ENCODE measurements at places on chromosomes 3 and 15.

- DNase-seq, result no peak
These were observed 41.1 kb downstream of the MFSD1 start for GRCh38 chr3:158842976-158843375.

GRCh38 chr15:85316244-85316934, 64.0 kb upstream of the AKAP13 start:
- no peak for DNase-seq

- DNase-seq, result no peak
These were observed 10.3 kb downstream of the USF3 start for GRCh38 chr3:113685956-113686721.

GRCh38 chr3:159260049-159260662, 458.3 kb downstream of the MFSD1 start:
- peak; percentile 12 for DNase-seq

- DNase-seq, result no peak
These were observed 78.8 kb downstream of the BFSP2 start for GRCh38 chr3:133478624-133479023.

GRCh38 chr3:142489572-142490323, 41.9 kb upstream of the XRN1 start:
- DNase-seq, result no peak

DNA sequence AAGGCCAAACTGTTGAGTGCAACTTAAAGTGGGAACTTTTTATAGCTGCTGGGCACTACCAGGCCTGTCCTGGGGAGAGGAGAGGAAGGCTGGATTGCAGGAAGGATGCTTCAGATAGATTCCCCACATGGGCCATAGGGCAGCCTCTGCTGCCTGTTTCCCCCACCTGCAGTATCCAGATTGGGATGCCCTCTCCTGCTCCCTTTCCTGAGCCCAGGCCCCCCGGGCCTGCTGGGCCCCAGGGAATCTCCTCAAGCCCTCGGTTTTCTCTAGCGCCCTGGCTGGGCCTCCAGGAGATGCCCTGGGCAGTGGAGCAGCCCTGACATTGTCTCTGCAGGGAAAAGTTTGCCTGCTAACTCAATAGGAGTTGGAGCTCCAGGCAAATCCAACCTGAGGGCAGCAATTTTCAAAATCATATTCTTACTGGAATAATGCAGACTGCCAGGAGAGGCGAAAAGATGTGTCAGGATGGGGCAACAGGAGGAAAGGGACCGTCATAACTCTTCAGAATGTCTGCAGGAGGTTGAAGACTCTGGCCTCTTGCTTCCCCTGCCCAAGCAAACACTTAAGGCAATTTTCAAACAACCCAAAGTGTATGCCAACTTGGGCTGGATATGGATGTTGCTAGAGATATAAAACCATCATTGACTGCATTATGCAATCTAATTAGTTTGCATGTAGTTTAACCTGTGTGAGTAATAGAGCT, 4.4 kb downstream of the NR2F2 start:
- DNase-seq, result no peak

DNA sequence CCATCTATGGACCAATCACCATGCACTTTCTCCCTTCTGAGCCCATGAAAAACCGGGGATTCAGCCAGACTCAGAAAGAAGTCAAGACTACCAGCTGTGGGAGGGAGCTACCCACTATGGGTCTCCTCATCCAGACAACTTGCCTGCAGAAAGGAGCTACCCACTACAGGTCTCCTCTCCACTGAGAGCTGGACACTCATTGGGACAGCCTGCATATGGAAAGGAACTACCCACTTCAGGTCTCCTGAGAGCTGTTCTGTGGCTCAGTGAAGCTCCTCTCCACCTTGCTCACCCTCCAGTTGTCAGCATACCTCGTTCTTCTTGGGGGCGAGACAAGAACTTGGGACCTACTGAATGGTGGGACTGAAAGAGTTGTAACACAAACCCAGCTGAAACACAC, 22.3 kb upstream of the ZBED2 start:
- no peak for DNase-seq

DNA sequence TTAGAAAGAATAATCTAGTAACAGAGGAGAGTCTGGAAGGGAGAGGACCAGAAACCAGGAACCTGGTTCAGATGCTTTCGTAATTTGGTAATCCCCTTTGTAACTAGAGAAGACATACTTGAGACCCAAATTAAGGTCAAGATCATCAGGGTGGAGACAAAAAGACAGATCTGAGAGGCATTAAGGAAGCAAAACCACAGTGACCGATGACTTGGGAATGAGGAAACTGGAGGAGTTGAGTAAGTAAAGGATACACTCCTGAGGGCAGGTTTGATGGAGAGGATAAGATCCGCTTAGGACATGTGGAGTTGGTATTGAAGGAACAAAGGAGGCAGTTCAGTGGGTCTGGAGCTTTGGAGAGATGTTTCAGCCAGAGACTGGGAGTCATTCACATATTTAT, 23.6 kb upstream of the BCL2A1 start:
- no peak for DNase-seq
